CD4-positive, alpha-beta T cell treated with Interleukin-12 subunit alpha and Interleukin-12 subunit beta, for 1 hour (primary cell): ENCODE measurements at places on chromosomes 16 and 17.

DNA sequence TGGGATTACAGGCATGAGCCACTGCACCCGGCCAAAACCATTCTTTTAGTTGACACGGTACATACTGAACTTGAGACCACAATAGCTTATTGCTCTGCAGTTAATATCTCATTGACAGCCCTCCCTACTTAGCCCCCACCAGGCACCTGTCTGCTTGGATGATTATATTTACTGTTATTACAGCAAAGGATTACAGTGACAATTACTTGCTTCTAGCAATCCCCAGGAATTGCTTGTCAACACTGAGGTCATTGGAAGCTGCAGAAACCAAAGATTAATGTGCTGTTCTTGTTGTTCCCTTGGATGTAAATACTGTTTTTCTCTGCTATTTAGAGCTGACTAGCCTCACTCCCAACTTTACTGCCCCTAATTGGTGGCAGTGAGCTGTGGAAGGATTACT, 211.2 kb downstream of the LGALS9B start:
- DNase-seq, result no peak

DNA sequence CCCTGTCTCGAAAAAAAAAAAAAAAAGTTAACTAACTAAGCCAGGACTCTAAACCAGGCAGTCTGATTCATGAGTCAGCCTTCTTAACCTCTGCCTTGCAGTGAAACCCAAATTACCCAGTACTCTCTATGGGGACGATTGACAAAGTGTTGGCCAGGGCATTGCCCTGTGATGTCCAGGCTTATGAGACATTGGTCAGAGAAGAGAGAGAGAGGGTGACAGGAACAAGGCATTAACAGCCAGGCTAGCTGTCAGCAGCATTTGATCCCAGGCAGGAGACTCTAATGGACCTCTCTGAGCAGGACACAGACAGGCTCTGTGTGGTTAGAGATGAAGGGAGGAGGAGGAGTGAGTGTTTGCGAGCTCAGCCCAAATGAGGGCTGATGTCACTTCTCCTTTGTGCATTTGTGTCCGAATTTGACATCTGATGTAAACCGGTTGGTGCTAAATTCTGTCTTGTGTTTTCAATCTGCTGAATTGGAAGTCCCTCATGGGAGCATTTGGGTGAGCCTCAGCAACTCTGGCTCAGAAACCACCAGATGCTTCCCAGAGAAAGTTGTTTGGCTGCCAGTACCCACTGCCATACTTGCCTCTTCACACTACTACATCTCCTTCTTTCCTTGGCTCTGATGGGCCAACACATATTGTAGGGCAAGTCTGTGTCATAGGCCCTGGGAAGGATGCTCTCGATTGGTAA, 4.3 kb upstream of the MYL4 start:
- DNase-seq, result peak; percentile 51

DNA sequence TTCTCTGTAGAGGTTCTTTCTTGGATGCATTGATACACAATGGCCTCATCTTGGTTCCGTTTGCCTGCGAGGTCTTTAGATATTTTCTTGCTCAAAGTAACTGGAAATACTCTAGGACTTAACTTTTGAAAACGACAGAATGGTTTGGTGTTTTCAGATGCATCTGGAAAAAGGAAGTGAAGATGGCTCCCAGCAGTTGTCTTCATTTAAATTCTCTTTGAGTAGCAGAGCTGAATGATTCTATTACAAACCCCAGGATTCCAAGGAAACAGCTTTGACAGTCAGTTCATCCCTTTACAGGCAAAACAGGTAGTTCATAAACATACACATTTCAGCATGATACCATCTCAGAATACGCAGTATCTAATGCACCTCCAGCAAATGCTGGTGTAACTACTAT, 54.8 kb downstream of the PSMD12 start:
- DNase-seq, result no peak

GRCh38 chr17:74631468-74632450, 8.2 kb upstream of the CD300E start:
- peak; percentile 11 for DNase-seq

- no peak for DNase-seq
Measured at GRCh38 chr16:60166111-60166510, 1432.0 kb upstream of the GOT2 start.

- DNase-seq, result no peak
Measured at GRCh38 chr17:15431766-15432165, 35.7 kb downstream of the CDRT4 start.

DNA sequence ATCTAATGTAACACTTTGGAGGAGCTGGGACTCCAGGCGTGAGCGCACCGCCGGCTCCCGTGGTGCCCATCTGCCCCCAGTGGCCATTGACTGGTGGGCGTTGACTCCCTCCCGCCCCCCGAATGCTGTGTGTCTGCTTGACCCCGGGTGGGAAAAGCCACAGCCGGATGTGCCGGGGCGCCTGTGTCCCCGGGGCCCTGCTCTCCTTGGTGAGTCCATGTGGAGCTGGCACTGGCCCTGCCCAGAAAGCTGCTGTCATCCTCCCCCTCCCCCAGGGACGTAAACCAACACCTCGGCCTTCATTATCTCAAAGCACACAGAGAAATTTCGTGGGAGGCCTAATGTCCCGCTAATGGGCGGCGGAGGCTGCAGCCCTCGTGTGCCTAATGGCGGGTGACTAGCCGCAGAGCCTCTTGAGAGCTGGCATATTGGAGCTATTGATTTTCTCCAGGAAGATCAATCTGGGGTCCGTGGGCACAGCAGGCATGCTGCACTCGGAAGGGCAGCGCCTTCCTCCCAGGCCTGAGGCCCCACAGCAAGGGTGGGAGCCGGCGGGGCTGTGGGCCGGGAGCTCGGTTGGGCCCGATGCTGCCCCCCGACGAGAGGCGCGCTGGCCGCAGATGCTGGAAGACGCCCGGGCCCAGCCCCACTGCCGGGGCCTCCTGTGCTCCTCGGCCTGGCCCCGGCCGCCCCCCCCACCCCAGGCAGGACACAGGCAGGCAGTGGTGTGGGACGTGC, 4.0 kb upstream of the PERCC1 start:
- DNase-seq, result no peak

- no peak for DNase-seq
Measured at GRCh38 chr16:85354686-85355514, 242.6 kb upstream of the CIBAR2 start.

DNA sequence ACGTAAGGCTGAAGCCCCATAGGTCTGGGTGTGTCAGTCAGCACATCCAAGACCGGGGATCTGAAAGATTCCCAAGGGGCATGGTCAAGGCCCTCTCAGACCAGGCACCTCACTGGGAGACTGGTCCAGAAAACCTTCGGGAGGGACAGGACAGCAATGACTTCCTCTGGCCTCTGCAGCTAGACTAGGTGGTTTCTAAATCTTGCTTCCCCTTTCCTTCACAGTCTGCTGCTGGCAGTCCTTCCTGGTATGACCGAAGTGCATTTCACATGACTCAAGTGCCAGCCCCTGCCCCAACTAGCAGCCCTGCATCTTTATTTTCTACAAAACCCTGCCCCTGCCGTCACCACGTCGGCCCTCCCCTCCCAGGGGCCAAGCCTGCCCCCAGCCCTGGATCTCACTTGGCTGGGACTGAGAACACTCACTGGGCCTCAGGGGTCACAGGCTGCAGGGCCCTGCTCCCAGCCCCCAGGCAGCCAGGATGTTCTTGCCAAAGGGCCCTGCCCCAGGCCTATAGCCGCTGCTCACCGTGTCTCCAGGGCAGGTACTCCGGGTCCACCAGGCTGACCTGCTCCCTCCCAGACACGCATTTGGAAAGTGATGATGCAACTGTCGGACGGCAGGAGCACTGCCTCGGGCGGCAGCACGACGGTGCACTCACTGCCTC, 18.3 kb downstream of the POLR3K start:
- DNase-seq, result no peak
